ENCODE measurements at places on chromosomes 7 and 10. TPM values are rescaled to one million over a fixed set of nuclear protein-coding genes. Genes with fewer than 3 reads are reported as not detected.

DNA sequence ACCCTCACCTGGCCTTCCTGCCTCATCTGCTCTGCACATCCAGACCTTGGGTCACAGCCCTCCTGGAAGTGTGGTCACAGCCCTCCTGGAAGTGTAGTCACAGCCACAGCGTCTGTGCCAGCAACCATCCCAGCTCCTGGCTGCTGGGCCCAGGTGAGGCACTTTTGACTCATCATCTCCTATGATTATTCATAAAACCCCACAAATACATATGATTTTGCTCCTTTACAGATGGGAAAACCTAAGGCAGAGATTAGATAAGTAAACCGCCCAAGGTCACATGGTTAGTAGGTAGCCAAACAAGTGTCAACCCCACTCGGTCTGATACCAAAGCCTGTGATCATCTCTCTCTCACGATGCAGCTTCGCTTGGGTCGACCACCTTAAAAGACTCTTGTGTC lies 94.3 kb downstream of the PRLHR start:
- DNase-seq = no peak

GRCh38 chr7:25823571-25823970 lies 328.4 kb upstream of the NFE2L3 start:
- no peak for DNase-seq

GRCh38 chr10:70433581-70434280 lies 7.8 kb downstream of the NODAL start:
- no peak for DNase-seq

GRCh38 chr7:94594882-94595281 lies 61.1 kb downstream of the SGCE start:
- no peak for DNase-seq

- DNase-seq = peak; percentile 82
Observed at GRCh38 chr10:102119417-102120141, 589 bp downstream of the LDB1 start.

DNA sequence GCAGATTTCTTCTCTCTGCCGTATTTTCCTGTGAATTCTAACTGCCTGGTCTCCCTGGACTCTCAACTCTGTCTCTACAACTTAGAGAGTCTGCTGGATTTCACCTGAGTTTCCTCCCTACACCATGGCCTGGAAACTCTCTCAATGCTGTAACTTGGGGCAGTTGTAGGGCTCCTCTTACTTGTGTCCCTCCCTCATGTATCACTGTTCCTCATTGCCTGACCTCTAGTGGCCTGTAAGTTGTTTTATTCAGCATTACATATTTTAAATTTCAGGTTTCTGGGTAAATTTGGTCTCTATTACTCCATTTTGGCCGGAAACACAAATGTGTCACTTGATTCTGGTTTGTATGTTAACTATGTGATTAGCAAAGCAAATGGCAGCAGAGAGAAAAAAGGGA lies 70.9 kb downstream of the DYNC1I1 start:
- no peak for DNase-seq

- no peak for DNase-seq
Observed at GRCh38 chr7:88795553-88795952, at the start of gene TEX47. TSS of gene TEX47 (minus strand) at chr7:88795737. CDS start at chr7:88794942, 795 bp downstream.

GRCh38 chr7:127582361-127582760 lies 3.0 kb downstream of the GCC1 start:
- DNase-seq = no peak

- DNase-seq = no peak
Observed at GRCh38 chr7:43274752-43275151, 162.3 kb downstream of the HECW1 start.

DNA sequence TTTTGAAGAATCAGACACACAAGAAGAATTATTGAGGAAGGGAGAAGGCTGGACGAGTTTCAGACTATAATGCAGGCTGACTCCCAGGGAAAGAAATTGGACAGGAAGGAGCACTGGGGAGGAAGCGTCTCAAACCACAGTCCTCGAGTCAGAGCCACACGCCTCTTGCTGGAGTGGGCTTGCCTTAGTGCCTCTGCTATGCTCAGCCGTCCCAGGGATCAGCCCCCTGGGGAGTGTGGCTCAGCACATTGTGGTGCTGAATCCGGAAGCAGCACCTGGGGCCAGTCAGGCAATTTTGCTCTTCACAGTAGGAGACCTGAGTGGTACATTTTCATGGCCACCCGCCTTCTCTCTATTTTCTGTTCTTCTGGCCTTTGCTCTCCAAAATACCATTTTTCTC lies 67.4 kb upstream of the SLC35G1 start:
- peak; percentile 45 for DNase-seq

DNA sequence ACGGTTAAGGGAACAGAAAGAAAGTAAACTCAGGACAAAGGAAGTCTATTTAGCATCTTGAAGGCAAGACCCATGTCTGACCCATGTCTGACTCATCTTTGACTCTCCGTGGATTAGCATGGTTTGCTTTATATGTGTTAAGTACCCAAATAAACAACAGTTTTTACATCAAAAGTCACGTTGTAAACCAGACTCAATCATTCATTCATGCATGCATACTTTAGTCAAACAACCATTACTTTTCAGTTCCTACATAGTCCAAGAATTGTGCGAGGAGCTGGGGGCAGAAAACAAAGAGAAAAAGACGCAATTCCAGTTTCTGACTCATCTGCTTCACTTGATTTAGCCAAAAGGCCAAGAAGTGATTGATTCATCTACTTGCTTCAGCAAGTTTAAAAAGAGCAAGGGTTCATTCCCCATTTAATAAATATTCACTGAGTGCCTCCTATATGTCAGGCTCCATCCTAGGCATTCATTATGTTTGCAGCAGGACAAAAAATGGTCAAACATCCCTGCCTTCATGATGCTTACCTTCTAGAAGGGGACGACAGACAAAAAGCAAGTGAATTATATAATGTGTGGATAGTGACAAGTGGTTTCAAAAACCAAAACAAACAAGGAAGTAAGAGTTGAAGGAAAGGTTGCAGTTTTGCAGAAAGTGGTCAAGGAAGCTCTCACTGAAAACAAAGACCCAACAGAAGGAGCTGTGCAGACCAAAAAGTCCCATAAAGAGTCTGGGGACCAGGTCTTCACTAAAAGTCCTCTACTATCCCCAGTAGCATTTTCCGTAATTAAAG lies 116.2 kb downstream of the FAM107B start:
- DNase-seq = no peak

- DNase-seq = peak; percentile 36
Observed at GRCh38 chr10:5943536-5943935, 33.8 kb downstream of the IL15RA start.

DNA sequence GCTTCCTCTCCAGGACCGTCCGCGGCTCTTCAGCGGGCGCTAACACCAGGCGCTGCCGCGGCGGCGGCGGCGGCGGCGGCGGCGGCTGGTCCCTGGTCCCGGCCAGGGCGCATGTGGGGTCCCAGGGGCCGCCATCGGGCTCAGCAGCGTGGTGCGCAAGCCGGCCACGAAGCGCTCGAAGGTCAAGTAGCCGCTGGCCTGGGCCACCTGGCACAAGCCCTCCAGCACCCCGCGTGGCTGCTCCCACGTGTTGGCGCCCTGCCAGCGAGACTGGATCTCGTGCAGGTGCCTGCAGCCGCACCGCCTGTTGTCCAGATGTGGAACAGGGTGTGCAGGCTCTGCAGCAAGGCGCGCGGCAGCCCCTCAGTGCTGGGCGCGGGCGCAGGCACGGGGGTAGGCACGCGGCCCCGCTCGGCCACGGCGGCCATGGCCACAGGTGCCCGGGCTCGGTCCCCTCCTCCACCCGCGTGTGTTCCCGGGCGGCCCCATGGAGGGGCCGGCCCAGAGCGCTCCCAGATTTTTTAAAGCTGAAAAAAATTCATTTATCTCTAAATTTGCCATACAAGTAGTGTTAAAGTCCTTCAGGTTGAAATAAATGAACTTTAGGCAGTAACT lies 884.2 kb upstream of the ZNF722 start:
- no peak for DNase-seq

GRCh38 chr10:64745565-64745964 lies 1224.4 kb downstream of the REEP3 start:
- no peak for DNase-seq

DNA sequence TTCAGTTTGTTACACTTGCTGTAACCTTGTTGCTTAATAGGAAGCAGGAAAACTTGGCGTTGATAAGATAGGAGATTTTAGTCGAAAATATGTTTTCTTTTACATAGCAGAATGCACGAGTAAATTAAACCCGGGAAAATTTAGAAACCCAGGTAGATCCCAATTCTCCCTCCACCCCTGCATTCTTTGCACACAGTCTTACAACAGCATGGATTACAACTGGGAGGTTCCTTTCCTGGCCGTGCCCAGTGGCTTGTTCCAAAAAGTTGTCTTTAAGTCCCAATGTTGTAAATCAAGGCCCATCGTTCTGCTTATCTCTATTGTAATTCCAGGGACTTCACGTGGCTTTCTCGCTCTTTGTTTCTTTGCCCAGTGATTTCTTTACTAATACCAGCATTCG lies 1.1 kb upstream of the DPY19L1 start:
- DNase-seq = no peak

GRCh38 chr10:14673189-14673861 lies 101.4 kb downstream of the FAM107B start:
- DNase-seq = peak; percentile 52

DNA sequence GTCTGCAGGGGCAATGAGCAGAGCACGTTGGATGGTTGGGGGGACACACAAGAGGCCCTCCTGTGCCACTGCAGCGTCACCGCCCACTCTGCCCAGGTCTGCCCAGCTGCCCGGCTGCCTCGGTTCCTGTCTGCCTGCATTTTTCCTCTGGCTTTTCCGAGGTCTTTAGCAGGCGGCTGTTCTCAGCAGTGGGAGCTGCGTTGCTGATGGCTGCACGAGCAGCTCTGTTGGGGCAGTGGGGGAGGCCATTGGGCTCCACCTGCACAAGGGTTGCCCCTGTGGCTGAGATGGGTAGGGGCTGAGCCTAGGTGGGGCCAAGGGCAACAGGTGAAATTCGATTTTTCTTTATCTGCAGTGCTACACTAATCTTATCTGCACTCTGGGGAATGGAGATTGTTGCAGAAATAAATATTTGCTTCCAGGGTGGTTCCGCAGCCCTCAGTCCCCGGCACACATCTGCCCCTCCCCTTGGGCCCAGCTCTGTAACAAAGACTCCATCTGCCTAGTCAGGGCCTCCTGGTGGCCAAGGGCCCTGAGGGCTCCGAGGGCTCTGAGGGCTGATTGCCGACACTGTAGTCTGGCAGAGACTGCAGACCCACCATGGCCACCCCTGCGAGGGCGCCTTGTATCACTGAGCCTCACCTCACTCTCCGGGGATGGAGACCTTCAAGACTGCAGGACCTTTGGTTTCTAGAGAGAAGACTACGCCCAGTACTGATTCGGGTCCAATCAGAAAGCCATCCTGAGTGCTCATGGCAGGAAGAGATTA lies 141.7 kb upstream of the SHH start:
- DNase-seq = no peak

DNA sequence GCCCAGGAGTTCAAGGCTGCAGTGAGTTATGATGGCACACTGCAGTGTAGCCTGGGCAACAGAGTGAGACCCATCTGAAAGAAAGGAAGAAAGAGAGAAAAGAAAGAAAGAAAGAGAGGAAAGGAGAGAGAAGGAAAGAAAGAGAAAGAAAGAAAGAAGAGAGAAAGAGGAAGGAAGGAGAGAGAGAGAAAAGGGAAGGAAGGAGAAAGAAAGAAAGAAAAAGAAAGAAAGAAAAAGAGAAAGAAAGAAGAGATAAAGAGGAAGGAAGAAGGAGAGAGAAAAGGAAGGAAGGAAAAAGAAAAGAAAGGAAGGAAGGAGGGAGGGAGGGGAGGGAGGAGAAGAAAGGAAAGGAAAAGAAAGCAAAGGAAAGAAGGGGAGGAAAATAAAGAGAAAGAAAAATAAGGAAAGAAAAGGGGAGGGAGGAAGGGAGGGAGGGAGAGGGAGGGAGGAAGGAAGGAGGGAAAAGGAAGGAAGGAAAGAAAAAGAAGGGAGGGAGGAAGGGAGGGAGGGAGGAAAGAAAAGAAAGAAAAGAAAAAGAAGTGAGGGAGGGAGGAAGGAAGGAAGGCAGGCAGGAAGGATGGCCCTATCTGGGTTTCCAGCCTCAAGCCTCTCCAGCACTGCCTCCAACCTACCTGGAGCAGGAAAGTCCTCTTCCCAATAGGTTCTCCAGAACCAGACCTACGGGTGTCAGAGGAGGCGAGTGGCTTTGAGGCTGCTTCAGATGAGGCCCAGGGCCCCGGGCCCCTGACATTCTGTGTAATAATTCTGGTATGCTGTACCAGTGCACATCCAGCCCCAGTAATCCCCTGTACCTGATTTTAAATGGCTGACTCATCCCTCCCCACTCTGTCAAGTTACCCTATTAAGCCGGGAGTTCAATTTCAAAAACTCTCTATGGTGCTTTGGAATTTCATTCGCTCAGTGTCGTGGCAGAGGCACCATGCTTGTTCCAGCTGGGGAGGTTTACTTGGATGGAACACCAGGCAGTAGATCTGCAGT lies 6.8 kb upstream of the PARD3 start:
- DNase-seq = no peak

- no peak for DNase-seq
Observed at GRCh38 chr7:12741951-12742575, 54.6 kb downstream of the ARL4A start.

DNA sequence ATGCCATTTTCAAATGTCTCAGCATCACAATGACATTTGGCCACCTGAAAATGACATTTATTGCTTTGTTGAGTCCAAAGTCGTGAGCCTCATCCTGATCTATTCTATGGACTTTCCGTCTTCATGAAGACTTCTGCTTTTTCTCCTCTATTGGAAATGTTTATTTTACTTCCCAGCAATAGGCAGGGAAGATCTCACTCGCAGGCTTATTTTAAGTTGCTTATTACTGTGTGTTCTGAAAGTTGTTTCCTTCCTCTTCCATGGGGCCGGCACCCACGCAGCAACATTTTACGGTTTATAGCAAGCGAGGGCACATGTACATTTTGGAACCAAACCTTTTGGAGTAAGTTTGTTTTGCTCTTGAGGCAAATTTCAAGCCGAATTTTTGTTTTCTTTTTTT lies 221.0 kb upstream of the KLF6 start:
- DNase-seq = no peak

- no peak for DNase-seq
Observed at GRCh38 chr10:7338469-7338868, 72.4 kb downstream of the SFMBT2 start.

- no peak for DNase-seq
Observed at GRCh38 chr10:89235073-89235798, 16.3 kb downstream of the LIPA start.

The UFSP1 gene
- polyA plus RNA-seq = 3.1 TPM

The NPTX2 gene
- 9.6 TPM for polyA plus RNA-seq

The TLL2 gene
- 3.9 TPM for polyA plus RNA-seq

The SLC26A5 gene
- 0.73 TPM for polyA plus RNA-seq

The CYP3A4 gene
- polyA plus RNA-seq = 0.45 TPM

The AASS gene
- polyA plus RNA-seq = 21.2 TPM

The MBLAC1 gene
- 0.44 TPM for polyA plus RNA-seq

The FANK1 gene
- 0.78 TPM for polyA plus RNA-seq

The LBX1 gene
- 2.6 TPM for polyA plus RNA-seq

The TECTB gene
- polyA plus RNA-seq = not detected

The FAM25A gene
- polyA plus RNA-seq = not detected

The HKDC1 gene
- polyA plus RNA-seq = 0.04 TPM

The LIPJ gene
- not detected for polyA plus RNA-seq

The ADAMTS14 gene
- 21.0 TPM for polyA plus RNA-seq

The STEAP4 gene
- 4.0 TPM for polyA plus RNA-seq

The IFIT1B gene
- 0.27 TPM for polyA plus RNA-seq

The DPYSL4 gene
- polyA plus RNA-seq = 2.0 TPM
